Stimulated activated CD8-positive, alpha-beta memory T cell treated with anti-CD3 and anti-CD28 coated beads, Interleukin-7, amount 100 ng/mL, for 1 hour (primary cell): ENCODE measurements at places on chromosomes 2 and 18.

DNA sequence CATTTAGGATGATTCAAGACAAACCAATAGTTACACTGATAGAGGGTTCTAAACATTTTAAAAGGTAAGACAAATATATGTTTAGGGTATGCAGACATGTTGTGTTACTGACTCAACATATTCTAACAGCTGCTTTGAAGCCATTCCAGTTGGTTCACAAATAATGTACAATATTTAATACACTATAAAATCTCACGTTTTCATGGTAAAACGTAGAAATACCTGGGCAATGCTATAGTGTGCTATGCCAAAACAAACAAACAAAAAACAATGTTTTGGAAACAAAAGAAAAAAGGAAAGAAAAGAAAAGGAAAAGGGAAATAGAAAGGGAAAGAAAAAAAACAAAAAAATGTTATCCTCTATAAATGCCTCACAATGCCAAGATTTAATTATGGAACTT lies 277.1 kb downstream of the TCF4 start:
- no peak for DNase-seq

GRCh38 chr2:21466341-21466927 lies 342.7 kb downstream of the TDRD15 start:
- no peak for DNase-seq

GRCh38 chr2:21972586-21972985 lies 848.8 kb downstream of the TDRD15 start:
- no peak for DNase-seq

GRCh38 chr2:181907057-181907456 lies 15.5 kb downstream of the ITPRID2 start:
- DNase-seq, result no peak

DNA sequence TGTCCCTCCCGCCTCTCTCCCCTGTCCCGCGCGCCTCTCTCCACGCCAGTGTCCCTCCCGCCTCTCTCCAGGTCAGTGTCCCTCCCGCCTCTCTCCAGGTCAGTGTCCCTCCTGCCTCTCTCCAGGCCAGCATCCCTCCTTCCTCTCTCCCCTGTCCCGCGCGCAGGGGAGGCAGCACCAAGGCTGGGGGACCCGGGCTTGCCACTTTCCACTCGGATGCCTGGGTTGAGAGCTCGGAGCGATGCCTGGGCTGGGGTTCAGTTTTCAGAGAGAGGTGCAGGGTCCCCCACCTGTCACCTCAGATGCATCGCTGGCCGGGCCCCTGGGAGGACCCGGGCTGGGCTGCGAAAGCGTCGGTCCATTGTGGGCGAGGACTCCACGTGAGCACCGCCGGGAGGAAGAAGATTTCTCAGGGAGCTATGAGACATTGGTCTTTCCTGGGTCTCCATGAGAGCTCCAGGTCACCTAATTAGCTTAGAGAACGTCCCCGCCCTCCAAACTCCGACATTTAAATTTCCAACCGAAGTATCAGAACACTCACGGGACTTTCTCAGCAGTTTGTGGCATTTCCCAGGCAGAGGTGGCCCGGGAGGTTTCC lies 2.1 kb downstream of the FBLN7 start:
- DNase-seq, result no peak

- no peak for DNase-seq
These were observed 1000.4 kb upstream of the ACVR2A start for GRCh38 chr2:146844226-146844990.

DNA sequence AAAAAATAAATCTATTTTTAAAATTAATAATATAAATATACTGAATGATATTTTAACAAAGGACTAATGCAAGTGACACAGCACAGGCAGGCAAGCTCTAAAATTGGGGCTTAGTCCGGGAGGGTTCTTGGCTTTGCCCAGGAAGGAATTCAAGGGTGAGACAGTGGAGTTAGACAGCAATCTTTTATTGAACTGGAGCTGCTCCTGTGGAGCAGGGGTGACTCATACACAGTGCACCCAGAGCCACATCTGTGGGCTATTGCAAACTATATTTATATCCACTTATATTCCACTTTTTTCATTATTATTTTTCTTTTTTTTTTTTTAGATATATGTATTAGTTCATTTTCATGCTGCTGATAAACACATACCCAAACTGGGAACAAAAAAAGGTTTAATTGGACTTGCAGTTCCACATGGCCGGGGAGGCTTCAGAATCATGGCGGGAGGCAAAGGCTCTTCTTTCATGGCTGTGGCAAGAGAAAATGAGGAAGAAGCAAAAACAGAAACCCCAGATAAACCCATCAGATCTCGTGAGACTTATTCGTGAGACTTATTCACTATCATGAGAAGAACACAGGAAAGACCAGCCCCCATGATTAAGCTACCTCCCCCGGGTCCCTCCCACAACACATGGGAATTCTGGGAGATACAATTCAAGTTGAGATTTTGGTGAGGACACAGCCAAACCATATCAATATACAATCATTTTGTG lies 437.1 kb downstream of the BCL11A start:
- no peak for DNase-seq

DNA sequence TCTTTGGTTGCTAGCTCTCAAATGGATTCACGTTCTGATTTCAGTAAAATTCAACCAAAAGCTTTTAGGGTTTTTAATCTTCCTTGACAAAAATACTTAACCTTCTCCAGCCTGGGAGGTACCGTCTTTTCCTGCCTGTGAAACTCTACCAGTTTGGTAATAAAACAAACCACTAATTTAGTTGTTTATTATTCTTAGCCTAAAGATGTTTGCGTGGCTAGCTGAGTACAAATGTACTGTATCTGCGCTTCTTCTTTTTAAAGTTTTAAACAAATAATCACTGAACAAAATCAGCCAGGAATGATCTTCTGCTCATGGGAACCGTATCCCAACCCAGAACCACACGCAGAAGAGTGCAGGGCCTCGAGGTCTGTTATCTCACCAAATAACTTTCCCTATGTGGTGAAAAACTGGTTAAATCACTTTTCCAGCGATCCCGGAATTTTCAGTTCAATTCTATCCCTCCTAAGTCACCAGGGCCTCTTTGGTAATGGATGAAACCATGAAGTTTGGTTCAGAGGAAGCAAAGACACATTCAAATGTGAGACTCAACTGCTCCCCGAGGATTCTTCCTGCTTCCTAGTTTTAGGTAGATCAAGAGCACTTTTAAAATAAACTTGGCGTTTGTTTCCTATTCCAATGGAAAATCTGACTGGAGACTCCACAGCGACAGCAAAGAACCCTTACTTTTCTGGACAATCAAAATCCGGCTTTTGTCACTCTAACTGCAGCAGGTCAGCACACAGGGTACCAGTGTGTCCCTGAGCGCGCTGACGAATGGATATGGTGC lies 36.1 kb downstream of the BCL2 start:
- no peak for DNase-seq

- no peak for DNase-seq
These were observed 134.0 kb downstream of the SEPTIN10 start for GRCh38 chr2:109479804-109480203.

GRCh38 chr2:152427902-152428301 lies 92.9 kb downstream of the FMNL2 start:
- no peak for DNase-seq

DNA sequence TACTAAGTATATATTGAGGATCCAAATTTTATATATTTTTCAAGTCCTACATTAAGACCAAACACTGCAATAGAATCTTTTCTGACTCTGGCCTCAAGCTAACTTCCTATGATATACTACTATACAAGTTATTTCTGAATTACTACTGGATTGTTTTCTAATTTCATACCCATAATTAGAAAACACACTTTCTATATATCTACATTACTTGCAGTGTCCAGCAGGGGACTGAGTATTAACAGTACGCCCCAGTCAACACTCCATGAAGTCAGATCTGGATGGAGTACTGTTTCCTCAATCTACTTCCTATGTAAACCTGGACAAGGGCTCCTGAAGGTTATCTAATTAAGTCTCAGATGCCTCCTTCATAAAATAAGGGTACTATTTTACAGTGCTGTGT lies 26.5 kb downstream of the RMP24 start:
- DNase-seq, result no peak

DNA sequence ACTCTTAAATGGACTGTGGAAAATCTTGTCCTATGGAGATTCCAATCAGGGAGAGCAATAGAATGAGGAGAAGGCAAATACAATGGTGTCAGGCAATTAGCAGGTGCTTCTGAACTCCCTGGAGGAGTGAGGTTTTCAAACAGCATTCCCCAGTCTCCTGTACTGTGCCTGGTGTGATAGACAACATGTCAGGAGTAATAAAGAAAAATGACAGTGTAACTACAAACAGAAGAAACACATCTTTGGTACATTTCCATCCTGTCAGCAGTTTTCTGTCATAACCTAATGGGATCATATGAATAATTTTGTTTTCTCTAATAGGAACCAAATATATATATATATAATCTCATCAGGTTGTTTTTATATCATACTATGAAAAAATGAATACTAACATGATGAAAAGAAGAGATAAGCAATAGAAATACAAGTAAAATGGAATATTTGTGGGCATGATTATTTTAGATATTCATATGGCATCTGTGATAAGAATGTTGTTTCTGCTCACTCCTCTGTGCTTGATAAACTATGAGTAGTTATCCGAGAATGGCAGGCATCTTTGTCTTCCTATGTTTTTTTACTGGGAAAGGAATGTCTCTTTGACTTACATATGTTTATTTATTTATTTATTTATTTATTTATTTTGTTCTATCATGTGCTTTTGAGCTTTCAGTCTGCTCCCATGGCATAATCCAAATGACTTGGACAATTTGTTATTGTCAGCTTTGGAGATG lies 441.7 kb downstream of the TXNL1 start:
- DNase-seq, result no peak

DNA sequence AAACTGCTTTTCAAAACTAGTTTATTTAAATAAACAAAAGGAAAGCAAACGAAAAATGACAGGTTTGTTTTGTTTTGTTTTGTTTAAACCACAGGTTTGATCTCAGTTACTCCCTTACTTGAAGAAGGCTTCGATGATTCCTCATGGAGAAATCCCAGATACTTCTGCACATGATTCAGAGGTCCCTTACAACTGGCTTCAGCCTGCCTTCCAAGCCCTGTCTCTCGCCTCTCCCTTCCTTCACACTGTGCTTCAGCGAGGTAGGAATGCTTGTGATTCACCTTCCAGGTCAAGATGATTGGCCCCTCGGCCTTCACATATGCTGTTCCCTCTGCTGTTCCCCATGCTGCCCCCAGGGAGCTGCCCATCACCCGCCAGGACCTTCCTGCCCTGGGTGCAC lies 104.1 kb upstream of the ITGA6 start:
- DNase-seq, result no peak

- DNase-seq, result no peak
These were observed 78.0 kb upstream of the PXDN start for GRCh38 chr2:1822341-1822740.

DNA sequence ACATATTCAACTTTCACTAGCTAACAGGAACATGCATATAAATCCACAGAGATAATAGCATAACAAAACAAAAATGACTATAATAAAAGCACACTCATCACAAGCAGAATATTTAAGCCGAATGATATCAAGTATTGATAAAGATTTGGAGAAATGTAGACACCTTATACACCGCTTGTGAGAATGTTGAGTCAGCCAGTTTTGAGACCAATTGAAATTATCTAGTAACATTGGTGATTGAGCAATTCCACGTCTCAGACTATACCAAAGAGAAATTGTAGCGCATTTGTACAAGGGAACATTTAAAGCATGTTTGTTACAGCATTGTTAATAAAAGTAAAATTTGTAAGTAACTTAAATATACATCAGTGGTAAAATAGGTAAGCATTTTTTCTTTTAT lies 402.9 kb upstream of the FIGN start:
- no peak for DNase-seq

DNA sequence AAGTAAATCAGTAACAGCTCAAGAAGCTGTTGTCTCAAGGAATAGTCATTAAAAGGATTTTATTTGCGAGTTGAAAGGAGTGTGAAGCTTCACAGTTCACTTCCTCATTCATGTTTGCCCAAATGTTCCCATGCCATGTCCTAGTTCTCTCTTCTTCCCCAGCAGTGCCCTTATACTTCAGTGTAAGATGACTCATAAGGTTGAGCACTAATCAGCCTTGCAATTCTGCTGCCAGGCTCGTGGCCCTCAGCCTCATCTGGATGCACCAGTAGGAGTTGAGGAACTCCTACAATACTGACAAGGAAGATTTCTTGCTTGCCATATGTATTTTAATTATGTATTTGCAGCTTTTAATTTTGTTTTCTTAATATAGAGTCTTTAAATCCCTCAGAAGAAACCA lies 1980.4 kb downstream of the SUCLG1 start:
- DNase-seq, result no peak
